ENCODE measurements at places on chromosomes 5 and 9.
A peak's percentile ranks its signal among the peaks of the same experiment; 100 is the strongest.

- peak; percentile 44 for DNase-seq
These were observed 137.9 kb downstream of the MPDZ start for GRCh38 chr9:13141629-13142028.

DNA sequence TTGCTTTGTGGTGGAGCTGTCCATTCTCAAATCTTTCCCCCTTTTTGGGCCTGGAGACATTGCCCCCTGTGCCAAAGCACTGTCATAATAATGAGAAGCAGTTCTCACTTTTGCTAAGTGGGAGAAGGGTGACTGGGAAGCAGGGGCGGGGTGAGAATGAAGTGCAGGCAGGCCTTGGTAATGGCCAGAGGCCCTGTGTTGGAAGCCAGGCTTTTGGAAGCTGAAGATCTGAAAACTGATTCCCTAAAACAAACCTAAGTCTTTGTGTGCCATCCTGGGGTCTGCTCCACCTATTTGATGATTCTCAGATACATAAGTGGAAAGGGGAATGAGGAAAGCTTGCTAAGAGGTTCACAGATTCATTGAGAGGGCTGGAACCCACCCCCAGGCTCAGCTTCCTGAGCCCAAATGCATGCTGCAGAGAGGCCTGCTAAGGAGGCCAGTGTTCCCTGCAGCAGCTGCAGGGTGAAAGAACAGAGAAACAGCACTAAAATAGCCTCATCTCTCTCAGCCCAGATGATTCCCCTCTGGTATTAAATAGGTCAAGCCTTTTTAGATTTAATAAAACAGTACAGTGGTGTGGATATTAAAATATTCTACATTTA is 75.0 kb downstream of the NSG2 start:
- no peak for DNase-seq

DNA sequence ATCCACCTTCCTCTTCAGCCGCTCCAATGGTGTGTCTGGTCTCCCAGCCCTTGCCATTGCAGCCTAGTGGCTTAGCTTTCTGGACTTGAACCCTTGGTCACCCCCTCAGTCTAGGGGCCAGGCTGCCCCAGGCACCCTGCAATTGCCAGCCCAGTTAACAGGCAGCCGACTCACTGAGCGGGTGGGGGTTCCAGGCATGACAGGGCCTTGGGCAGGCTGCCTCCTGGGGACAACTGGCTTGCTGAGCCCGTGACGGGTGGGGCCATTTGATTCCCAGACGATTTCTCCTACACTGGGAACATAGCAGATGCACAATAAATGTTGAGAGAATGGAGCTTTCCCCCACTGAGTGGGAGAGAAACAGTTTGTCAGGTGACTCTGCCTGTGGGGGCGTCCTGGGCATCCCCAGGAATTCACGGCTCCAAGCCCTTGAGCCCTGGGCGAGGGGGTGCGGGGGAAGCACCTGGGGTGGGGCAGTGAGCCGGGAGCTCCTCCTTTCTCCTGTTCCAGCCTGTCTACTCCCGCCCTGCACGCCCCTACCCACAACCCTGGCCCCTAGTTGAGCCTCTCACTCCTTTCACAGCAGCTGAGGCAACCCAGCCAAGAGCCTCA is 12.6 kb upstream of the AQP7 start:
- no peak for DNase-seq

DNA sequence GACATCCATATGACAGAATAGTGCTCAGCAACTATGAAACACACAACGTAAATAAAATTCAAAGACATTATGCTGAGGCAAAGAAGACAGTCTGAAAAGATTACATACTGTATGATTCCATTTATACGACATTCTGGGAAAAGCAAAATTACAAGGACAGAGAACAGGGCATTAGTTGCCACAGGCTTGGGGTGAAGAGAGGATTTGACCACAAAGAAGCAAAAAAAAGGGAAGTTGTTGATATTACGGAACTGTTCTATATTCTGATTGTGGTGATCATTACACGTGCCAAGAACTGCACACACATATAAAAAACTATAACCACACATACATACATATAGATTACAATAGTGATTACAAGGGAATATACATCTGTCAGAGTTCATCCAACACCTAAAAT is 24.1 kb downstream of the CDK5RAP2 start:
- no peak for DNase-seq
